DND-41 (cell line): ENCODE measurements at places on chromosomes 6 and 20.

- no peak for DNase-seq
Observed at GRCh38 chr20:17910828-17911294, 57.7 kb downstream of the SNX5 start.

GRCh38 chr6:84772428-84773132 lies 8.2 kb upstream of the TBX18 start:
- no peak for DNase-seq

- no peak for DNase-seq
Observed at GRCh38 chr6:156862711-156863110, 85.5 kb downstream of the ARID1B start.

DNA sequence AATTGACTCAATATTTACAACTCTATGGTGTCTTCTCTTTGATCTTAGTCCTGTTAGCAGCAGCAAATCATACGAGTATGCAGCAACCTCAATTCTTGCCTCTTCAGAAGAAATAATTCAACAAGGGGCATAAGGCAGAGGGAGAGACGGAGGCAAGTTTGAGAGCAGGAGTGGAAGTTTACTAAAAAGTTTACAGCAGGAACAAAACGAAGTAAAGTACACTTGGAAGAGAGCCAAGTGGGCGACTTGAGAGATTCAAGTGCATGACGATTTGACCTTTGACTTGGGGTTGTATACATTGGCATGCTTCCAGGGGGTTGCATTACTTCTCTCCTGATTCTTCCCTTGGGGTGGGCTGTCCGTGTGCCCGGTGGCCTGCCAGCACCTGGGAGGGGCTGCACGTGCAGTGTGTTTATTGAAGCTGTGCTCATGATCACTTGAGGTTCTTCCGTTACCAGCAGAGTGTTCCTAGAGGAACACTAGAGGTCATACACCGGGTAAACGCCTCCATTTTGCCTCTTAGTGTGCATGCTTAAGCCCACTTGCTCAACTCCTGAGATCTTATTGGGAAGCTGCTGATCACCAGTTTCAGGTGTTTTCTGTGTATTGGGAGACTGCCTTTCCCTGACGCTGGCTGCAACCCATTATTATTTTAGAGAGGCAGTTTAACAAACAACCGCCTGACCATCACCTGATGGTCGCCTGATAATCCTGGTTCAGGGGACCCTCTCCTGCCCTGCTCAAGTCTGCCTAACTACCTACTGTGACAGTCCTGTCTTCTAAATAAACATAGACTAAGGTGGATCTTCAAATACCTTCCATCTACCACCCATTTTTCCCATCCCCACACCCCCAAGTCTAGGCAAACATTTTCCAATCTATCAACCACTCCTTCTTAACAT lies 172.4 kb upstream of the MYLIP start:
- DNase-seq, result no peak

DNA sequence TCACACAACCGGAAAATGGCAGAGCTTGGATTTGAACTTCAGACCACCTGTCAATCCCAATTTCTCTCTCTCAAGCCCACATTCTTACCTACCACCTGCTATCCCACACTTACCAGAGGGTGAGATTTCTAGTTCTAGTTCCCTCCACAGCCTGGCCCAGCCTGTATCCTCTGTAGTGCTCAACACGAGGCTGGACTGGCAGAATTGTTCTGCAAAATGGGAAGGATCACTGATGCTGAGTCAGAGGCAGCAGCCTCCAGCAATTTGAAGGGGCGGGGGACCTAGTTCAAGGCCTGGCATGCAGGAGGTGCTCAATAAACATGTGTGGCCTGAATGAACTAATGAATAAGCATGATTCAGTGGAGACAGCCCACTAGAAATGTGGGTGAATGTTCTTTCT lies 53.6 kb upstream of the TTPAL start:
- DNase-seq, result no peak

GRCh38 chr20:18879262-18879661 lies 65.7 kb downstream of the SCP2D1 start:
- no peak for DNase-seq
